Fibroblast of skin of back (primary cell): ENCODE measurements at places on chromosomes 5 and 9.

- DNase-seq, result no peak
These were observed 20.4 kb downstream of the FOXE1 start for GRCh38 chr9:97873425-97873824.

DNA sequence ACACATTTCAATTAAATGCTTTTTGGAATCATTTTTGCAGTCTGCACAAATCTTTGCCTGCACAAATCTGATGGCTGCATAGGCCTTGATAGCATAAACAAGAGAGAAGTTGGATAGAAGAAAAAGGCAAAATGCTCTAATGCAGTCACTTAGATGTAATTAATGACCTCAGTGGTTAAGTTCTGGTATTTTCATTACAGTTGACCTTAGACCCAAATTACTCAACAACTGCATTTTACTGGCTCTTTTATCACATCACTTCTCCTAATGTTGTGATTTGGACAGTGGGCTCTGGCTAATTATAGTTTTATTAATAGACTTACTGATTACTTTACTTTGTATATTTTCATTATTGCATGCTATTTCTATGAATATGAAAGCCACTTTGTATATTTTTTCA lies 34.3 kb downstream of the NTRK2 start:
- DNase-seq, result no peak

- no peak for DNase-seq
These were observed 120.7 kb upstream of the RASEF start for GRCh38 chr9:83183621-83184020.

- DNase-seq, result peak; percentile 84
These were observed 35.6 kb downstream of the TRIO start for GRCh38 chr5:14178671-14179211.

DNA sequence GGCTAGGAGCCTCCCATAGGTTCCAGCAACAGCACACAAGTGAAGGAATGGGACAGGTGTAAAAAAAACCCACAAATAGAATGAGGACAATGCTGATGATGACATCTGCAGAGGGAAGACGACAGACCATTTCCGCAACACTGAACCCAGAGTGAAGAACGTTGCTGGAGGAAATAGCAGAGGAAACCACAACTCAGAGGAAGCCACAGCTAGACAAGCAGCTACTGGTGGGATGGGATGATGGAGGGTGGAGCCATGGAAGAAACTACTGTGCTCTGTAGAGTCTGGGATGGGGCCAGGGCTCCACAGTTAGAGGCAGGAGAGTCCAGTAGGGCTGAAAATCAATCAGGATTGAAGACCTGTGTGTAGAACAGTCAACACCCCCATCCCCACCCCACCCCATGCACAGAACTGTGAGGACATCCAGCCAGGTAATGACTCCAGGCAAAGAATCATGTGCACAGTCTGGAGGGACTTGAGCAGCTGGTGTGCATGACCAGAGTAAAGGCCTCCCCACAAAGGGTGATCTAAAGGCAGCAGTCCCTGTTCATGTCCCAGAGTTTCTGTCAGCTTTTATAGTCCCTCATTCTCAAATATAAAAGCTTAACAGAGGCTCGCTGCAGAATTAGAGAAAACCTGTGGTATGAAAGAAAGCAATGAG lies 65.2 kb upstream of the SPIN1 start:
- peak; percentile 24 for DNase-seq

- DNase-seq, result no peak
These were observed 199.1 kb upstream of the ZNF618 start for GRCh38 chr9:113677057-113677456.

GRCh38 chr5:15550502-15551112 lies 50.6 kb downstream of the FBXL7 start:
- no peak for DNase-seq

GRCh38 chr5:142364251-142365145 lies 39.7 kb upstream of the SPRY4 start:
- no peak for DNase-seq

- DNase-seq, result peak; percentile 84
These were observed 4.4 kb upstream of the SMIM3 start for GRCh38 chr5:150774145-150774544.

DNA sequence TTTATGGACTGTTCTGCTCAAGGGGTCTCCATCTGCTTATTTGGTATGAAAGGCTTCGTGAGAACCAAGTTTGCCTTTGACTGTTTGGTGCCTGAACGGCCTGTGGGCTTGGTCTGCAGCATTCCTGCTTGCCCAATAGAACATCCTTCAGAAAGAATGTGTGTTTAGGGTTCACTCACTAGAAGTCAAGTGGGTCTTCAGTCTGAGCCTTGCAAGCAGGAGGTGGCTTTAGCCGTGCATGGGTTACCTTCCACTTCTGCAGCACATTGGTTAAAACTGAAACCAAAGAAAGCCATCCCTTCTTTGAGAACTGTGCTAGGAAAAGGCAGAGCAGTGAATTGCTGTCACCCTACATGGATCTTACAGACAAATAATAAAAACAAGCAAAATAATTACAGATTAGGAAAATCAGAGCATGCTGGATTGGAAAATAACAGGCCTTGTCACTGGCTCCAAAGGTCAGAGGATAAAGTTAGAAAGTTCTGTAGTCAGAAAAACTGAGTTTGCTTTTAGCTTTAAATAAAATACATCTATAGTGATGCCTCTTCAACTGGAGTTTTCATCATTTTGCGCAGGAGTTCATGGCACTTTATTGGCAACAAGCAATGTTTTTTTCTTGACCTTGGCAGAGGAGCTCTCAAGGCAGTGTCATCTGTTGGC lies 16.6 kb downstream of the WWC1 start:
- DNase-seq, result no peak

DNA sequence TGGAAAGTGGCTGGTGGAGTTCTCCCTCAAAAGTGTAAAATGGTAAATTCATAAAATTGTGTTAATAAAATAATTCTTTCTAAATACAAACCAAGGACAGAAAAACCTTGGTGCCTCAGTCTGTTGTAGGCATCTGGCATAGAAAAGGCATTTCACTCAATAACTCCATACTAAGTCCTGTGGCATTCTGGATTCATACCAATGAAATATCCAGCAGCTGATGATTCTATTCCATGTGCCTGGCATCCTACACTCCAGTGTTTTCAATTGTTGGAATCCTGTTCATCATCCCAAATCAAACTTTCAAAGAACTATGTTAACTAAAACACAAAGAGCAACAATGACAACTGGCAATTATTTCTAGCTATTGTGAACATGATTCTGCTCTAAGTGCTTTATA lies 21.6 kb upstream of the ALDH1A1 start:
- no peak for DNase-seq

DNA sequence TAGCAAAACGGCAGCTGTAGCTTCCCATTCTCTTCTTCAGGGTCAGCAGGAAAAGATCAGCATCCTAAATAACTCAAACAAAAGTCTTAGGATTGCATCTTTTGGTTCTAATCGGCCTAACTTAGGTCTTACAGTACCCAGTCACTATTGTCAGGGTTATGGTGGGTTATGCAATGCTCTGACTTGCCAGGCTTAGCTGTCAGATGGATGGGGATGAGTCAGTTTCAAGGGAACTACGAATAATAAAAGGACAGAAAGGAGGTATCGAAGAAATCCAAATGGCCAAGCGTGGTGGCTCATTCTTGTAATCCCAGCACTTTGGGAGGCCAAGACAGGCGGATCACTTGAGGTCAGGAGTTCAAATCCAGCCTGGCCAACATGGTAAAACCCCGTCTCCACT lies 46.5 kb downstream of the PPP1R2B start:
- DNase-seq, result no peak

GRCh38 chr5:139647506-139648204 lies 494 bp upstream of the CXXC5 start:
- DNase-seq, result no peak

DNA sequence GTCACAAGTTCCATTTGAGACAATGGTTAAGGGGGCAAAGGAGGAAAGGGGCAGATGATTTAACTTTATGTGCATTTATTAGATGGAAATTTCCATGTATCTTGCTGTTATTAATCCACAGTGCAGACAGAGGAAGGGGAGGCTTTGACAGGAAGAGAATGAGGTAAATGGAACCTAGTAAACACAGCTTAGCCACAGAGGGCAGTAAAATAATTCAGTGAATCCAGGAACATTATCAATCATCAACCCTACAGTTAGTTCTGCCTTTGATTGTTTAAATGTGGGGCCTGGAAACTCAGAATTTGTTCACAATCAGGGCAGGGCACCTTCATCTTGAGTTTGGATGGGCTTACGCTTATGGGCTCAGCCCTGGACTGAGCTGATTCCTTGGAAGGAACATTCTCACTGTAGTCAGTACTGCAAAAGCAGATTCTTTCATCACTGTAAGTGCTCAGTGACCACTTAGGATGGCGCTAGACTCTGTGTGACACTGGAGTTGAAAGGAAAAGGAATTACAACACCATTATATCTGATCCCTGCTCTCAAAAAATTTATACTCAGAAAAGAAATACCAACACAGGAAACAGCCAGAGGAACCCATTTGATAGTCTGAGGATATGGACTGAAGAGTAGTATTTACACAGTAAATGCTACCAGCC lies 169.5 kb downstream of the PIK3R1 start:
- no peak for DNase-seq

DNA sequence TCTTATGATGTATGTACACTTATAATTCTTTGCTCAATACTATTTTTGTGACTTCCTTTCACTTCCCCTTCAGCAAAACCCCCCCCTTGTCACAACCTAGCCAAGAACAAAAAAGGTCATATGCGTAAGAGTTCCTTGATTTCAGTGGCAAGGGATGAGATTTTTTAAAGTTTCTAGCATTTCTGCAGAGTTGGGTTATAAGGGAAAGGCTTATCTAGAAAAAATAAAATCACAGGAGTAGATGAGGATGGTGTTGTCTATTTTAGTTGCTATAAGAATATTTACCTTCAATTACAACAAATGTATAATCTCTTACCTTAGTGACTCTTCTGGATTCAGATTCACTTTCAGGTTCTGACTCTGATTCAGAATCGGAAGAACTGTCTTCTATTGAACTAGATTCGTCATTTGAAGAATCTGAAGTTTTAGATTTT lies 184.6 kb downstream of the AP3B1 start:
- DNase-seq, result no peak

DNA sequence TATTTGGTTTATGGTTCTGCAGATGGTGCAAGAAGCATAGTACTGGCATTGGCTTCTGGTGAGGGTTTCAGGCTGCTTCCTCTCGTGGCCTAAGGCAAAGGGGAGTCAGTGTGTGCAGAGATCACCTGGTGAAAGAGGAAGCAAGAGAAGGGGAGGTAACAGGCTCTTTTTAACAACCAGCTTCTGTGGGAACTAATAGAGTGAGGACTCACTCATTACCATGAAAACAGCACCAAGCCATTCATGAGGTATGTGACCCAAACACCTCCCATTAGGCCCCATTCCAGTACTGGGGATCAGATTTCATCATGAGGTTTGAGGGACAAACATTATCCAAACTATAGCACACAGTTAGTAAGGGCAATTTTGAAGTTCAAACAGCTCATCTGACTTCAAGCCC lies 263.5 kb downstream of the TMEM38B start:
- DNase-seq, result no peak

DNA sequence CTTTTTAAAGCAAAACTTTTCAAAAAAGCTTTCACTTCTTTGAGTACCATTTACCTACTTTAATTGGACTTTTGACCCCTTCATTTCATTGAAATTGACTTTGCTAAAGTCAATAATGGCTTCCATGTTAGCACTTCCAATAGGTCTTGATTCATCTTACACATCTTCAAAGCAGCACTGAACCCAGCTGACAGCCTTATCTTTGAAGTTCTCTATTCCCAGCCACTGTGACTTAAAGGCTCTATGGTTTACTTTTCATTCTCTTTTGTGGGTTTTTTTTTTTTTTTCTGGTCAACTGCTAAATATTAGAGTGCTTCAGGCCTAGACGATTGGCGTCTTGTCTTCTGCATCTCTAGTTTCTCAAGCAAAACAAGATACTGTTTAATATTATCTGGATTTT lies 385.0 kb downstream of the CTNND2 start:
- DNase-seq, result no peak

DNA sequence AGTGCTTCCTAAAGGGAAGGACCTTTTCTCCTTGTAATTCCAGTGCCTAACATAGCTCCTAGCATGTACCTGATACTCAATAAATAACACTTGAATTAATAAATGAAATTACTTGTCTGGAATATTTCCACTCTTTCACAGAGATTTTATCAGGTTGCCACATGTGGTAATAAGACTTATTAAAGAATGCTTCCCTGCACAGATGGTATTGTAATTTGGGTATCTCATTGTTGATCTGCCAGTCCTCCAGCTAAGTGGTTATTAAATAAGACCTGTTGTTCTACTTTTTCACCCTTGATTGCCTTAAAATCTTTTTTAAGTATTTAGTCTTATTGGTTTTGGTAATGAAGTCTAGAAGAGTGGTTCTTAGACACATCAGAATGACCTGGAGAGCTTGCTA lies 28.1 kb upstream of the CETN3 start:
- no peak for DNase-seq

DNA sequence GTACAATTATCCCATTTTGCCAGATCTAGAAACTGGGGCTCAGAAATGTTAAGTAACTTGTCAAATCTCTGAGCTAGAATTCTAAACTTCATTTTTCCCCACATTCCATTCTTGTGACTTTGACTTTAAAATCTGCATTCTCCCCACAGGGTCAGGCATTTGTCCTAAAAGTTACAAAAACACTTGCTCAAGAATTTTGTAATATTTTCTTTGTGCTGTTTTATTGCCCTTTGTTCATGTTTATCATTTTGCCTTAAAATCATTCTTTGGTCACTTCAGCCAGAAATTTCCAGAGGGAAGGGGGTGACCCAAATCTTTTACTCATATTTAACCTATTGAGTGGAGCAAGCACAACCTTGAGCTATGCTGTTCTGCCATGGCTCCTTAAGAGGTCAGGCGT lies 120.1 kb upstream of the CCL21 start:
- peak; percentile 1 for DNase-seq

DNA sequence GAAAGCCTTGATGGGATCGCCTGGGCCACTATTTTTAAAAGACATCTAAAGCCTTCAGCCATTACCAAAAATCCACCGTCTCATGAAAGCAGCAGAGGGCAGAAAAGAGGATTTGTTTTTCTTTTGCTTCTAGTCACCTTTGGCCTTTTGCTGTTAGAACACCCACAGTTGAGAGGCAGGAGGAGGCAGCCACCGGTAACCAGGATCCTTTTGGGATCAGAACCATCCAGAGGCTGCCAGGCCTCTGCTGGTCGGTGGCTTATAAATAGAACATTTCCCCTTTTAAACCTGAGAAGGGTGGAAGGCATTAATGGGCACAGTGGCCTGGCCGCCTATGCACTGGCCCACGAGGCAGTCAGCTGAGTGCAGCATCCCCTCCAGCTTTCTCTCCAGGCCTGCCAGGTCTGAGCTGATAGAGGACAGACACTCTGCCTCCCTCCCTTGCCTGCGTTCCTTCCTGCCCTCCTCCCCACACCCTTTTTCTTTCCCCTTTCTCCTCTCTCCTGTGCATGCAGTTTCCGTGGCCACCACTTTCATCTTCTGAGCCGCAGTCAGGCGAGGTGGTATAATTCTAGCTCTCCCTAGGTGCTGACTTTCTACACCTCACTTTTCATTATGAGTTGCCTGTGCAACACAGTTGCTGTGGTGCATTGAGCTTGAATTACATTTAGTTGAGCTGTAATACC lies 253.4 kb downstream of the ARHGAP26 start:
- no peak for DNase-seq

GRCh38 chr5:174718880-174719610 lies 5.3 kb upstream of the MSX2 start:
- DNase-seq, result no peak
